Kidney (tissue), 22 donors: ENCODE measurements at places on chromosomes 2 and 18. TPM values are rescaled to one million over a fixed set of nuclear protein-coding genes. Genes with fewer than 3 reads are reported as not detected.

GRCh38 chr2:181805228-181806038 is 86.1 kb upstream of the ITPRID2 start:
- no peak for DNase-seq

GRCh38 chr2:11798701-11799435 is 52.4 kb downstream of the LPIN1 start:
- DNase-seq: no peak

DNA sequence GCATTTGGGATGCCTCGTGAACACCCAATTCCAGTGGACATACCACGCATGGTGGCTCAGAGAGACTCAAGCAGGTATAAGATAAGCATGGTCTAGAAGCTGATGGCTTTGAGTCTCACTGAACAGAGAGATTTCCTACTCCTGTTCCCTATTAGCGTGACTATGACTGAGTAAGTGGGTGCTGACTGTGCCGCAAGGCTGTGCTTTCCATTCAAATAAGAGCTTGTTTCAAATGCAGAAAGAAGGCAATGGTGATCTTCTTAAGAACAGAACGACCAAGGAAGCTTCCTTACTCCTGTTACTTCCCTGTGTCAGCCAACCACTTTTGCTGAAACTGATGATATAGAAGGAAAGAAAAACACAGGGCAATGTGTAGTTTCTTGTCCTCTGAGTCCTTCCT is 63.5 kb upstream of the IGFBP2 start:
- DNase-seq: no peak

DNA sequence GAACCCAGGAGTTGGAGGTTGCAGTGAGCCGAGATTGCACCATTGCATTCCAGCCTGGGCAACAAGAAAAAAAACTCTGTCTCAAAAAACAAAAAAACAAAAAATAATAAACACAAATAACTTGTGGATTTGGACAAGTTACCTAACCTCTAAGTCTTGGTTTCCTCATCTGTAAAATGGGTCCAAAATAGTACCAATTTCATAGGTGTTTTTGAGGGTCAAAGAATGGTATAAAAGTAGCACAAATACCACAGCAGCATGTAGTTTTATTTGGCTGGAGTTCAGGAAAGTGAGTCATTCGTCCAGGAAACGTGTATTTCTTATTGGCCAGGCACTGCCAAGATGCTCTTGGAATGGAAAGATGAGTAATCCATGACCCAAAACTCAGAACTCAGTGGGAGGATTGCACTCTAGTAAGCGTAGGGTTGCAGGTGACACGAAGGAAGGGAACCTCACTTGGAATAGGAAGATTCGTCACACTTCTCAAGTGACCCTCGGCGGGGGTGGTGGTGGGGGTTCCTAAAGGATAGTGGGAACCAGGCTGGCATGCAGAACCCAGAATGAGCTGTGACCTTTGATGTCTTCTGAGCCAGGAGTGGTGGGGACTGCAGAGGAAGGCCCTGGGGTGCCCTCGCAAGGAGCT is 24.4 kb downstream of the GRHL1 start:
- no peak for DNase-seq

DNA sequence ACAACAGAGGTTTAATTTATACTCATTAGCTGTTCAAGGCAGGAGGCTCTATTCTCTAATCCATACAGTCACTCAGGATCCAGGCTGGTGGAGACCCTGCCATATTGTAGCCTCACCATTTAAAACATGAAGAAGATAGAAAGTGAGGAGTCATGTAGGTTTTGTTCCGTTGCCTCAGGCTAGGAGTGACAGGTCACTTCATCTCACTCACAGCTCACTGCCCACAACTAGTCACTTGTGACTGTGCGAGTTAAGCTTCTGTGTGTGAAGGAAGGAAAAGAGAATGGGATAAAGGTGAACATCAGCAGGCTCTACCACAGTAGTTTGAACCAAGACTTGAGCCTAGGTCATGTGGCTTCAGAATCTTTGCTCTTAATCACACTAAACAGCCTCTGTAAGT is 9.0 kb upstream of the IGFBP2 start:
- DNase-seq: no peak

GRCh38 chr2:37827911-37828511 is 97.1 kb upstream of the RMDN2 start:
- DNase-seq: peak; percentile 58

DNA sequence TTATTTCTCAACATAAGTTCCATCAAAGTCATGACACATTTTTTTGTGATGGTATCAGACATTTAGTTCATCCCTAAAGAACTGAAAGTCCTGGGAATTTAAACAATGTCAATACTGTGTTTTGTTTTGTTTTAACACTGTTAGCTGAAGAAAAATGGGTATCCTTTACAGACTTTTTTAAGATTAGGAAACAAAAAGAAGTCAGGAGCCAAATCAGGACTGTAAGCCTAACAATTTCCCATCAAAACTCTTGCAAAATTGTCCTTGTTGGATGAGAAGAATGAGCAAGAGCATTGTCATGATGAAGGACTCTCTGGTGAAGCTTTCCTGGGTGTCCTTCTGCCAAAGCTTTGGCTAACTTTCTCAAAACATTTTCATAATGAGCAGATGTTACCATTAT is 69.4 kb downstream of the SRD5A2 start:
- DNase-seq: no peak

GRCh38 chr2:41998186-41999127 is 49.4 kb upstream of the PKDCC start:
- DNase-seq: peak; percentile 84

- DNase-seq: no peak
Observed at GRCh38 chr18:9594823-9595596, 19.3 kb downstream of the PPP4R1 start.

GRCh38 chr2:138711812-138712211 is 68.4 kb downstream of the NXPH2 start:
- no peak for DNase-seq

GRHL1 gene
- total RNA-seq: 6.0 TPM

NEU2 gene
- total RNA-seq: not detected
